ENCODE measurements at places on chromosomes 6 and 20.
A peak's percentile ranks its signal among the peaks of the same experiment; 100 is the strongest.

- no peak for DNase-seq
Measured at GRCh38 chr20:34076952-34077351, 35.1 kb downstream of the EIF2S2 start.

DNA sequence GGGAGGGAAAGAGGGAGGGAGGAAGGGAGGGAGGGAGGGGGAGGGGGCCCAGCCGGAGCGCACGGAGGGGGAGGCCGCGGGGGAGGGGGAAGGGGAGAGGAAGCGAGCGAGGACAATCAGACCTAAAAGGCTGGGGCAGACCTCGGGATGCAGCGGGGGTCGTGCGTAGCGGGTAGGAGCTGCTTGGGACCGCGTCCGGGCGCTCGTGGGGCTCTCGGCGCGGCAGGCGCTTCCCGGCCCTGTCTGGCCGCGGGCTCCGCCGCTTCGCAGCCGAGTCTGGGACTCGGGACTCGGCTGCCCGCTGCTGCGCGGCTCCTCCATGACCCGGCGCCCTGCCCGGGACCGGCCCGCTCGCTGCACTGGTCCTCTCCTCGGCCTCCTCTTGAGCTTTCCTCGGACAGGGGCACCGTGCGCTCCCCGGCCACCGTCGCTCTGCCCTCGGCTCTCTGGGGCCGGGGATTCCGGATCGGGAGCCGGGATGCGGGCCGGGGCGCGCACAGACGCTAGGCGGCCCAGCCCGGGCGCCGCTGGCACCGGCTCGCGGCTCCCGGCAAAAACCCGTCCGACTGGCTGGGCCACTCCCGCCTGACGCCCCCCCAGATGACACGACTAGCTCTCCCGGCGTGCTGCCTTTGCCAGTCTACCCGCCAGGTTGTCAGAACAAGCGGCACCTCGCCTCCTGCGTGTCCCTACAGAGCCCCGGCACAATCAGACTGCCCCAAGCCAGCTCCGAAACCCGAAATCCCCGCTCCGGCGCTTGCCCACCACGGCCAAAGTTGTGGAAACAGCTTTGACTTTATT lies 2.2 kb downstream of the TFAP2A start:
- DNase-seq, result no peak

DNA sequence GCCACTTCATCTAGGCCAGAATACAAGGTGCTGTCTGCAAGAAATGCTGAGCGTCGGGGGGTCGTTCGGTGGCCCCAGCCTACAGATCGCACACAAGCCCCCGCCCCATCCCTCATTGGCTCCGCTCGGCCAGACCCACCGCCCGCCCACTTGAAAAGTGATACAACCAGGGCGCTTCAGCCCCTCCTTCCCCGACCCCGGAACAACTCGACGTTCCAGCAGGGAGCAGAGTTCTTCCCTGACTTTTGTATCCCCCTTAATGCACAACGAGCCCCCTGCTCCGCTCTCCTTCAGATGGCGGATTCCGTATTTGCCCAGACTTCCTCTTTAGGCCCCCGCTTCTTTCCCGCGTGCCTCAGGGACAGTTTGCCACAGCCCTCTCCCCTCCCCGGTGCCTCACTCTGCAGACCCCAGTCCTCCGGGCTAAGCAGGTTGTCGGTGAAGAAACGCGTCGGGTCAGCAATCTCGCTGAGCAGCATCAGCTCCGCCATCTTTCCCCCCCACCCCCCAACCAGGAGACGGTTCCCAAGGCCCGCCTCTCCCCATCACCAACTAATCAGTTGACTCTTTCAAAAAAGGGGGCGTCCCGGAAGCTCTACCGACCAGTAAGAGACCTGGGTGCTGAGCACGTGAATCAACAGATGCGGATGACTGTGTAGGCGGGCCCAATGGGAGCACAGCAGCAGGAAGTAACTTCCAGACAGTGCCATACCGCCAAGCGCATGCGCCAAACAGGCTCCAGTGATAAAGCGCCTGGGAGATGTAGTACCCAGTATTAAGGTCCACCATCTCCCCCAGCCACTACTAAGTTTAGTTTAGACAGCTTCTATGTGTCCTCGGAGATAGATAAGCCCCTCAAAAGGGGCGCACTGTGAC lies at the start of gene ATF6B:
ATF6B (minus strand) TSS at position 530 of the 876 bp plus-strand sequence; CDS start at position 491, 39 bp downstream.
- DNase-seq, result peak; percentile 98

- peak; percentile 67 for DNase-seq
Measured at GRCh38 chr6:31558631-31559500, 11.5 kb downstream of the NFKBIL1 start.

DNA sequence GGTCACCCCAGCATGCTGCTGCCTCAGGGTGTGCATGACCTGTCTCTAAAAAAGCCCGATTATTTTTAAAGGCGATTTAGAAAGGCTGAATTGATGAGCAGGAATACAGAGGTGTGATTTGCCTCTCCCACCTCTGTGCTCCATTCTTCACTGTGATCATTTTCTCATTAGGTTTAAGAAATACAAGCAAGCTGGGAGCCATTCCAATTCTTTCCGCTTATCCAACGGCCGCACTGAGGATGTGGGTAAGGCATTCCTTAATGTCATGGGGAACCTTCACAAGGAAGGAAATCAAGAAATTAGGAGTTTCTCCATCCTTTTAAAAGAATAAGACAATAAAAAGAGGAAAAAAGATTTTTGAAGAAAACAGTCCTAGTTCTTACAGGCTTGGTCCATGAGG lies 55.6 kb upstream of the GNRH2 start:
- no peak for DNase-seq

DNA sequence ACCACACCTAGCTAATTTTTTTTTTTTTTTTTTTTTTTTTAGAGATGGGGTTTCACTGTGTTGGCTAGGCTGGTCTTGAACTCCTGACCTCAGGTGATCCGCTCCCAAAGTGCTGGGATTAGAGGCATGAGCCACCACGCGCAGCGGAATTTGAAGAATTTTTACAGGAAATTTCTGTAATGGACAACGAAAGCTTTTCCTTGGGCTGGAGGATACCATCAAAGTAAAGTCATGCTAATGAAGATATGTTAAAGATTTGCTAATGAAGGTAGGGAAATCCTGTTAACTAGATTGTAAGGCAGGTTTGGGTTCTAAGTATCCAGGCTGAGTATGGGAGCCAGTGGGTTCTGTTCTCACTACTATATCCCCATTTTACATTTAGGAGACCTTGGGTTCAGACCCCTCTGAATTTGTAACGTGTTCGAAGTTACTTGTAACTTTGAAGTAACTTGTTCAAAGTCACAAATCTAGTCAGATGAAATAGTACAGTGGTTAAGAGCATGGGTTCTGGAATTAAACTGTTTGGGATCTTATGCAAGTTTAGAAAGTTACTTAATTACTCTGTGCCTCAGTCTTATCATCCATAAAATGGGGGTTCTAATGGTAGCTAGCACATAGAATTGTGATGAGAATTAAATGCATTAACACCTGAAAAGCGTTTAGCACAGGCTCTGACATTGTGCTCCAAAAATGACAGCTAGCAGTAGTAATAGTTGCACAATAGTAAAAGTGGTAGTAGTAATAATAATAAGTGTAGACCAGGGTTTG lies 123.4 kb upstream of the GPR6 start:
- no peak for DNase-seq

GRCh38 chr20:41218466-41218865 lies 81.1 kb downstream of the PLCG1 start:
- no peak for DNase-seq

- DNase-seq, result no peak
Measured at GRCh38 chr20:13858871-13859270, 74.0 kb downstream of the NDUFAF5 start.

- no peak for DNase-seq
Measured at GRCh38 chr20:42678895-42679294, 510.8 kb downstream of the PTPRT start.

- DNase-seq, result no peak
Measured at GRCh38 chr6:5121956-5122355, 36.8 kb downstream of the PPP1R3G start.

GRCh38 chr6:100806296-100806695 lies 74.8 kb downstream of the ASCC3 start:
- DNase-seq, result no peak

GRCh38 chr20:20480689-20481088 lies 112.8 kb downstream of the INSM1 start:
- no peak for DNase-seq

DNA sequence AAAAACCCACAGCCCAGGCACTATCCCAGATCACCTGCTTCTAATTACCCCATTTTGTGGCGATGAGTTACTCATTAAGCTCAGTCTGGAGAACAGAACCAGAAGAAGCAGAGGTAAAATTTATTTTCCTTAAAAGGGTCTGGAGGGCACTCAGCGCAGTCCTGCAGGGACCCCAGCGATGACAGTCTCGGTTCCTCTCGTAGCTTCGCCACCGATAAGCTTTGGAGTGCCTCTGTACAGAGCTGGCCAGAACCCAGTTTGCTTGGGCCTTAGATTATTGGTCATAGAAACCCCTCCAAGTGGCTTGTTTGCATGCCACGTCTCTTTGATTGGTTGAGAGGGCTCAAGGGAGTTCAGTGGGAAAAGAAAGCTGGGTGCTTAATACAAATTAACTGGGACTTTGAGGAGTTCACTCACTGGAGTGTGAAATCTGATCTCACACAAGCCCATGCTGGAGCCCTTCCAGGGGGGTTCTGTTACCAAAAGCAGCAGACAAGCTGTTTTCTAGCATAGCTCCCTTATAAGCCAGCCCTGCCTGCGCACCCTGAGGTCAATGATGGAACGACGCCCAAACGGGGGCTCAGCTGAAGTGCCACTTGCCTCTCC lies 158.5 kb upstream of the ARID1B start:
- no peak for DNase-seq

DNA sequence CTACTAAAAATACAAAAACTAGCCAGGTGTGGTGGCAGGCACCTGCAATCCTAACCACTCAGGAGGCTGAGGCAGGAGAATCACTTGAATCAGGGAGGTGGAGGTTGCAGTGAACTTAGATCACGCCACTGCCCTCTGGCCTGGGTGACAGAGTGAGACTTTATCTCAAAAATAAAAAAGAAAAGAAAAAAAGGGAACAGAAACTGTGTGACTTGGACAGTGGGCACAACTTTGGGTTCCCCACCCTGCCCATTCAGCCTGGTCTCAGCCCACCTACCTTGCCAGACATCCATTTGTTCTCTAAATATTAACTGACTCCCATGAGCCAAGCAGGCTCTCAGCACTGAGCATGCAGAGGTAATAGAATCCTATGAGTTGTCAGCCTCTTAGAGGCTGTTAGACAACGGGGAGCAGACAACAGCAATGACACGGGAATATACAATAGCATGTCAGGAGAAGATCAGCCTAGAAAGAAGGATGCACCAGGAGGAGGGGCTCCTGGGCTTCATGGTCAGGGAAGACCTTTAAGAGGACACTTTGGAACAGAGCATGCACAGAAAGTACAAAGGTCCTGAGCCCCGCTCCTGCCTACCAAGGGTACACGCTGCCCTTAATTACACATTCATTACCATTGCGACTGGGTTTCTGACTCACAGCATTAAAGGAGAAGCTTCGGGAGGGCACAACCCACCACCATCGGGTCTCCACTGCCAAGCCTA lies 20.0 kb downstream of the FAM209B start:
- DNase-seq, result no peak

- DNase-seq, result no peak
Measured at GRCh38 chr6:26408828-26409730, 7.0 kb downstream of the BTN3A1 start.

DNA sequence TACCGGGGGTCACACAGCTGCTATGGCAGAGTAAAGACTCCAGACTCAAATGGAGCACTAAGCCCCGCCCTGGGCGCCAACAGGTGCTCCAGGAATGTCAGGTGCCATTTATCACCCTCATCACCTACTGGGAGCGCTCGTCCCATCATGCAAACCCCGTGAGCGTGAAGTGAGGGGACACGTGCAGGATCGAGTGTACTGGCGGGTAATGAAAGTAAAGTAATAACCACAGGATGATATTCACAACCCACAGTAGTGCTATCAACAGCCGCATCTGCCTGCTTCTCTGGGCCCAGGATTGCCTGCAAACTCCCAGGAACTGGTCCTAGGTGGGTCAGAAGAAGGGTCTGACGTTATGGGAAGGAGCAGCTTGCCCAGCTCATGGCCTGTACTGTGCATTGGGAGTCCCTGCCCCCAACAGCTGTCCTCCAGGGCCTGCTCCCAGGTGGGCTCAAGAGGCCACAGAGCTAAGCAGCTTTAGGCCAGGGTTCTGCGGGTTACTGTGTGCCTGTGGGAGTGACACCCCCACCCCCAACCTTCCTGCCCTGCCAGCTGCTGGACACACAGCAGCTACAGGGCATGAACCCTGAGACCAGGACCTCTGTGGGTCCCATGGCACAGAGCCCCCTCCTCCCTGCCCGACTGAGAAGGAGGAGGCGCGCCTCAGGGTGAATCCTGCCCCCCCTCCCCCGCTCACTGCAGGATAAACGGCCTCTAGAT lies 120.5 kb upstream of the SULF2 start:
- no peak for DNase-seq

- no peak for DNase-seq
Measured at GRCh38 chr6:43665376-43665775, 20.5 kb downstream of the RSPH9 start.

All from central memory CD4-positive, alpha-beta T cell (primary cell).